Hypothalamus (tissue), 51 donors: ENCODE measurements at places on chromosomes 6 and 20.

DNA sequence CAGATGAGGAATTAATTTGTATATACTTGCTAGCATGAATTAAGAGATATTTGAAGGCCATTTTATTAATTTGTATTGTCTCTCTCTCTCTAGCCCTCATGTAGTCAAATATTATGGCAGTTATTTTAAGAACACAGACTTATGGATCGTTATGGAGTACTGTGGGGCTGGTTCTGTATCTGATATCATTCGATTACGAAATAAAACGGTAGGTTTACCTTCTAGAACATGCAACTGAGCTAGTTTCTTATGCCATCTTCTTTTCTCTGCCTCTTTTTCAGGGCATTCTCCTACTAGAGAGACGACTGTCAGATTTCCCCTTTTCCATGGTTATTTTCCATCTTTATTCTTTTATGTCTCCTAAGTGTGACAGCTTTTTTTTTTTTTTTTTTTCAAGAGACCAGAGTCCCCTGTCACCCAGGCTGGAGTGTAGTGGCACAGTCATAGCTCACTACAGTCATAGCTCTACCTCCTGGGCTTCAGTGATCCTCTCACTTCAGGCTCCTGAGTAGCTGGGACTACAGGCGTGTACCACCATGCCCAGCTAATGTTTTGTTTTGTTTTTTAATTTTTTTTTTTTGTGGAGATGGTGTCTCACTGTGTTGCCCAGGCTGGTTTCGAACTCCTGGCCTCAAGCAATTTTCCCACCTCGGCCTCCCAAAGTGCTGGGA is 15.6 kb downstream of the STK4 start:
- no peak for DNase-seq

- DNase-seq, result no peak
Observed at GRCh38 chr6:110617057-110617456, 140.6 kb upstream of the SLC22A16 start.

GRCh38 chr6:164502833-164503232 is 806.6 kb downstream of the C6orf118 start:
- DNase-seq, result no peak

DNA sequence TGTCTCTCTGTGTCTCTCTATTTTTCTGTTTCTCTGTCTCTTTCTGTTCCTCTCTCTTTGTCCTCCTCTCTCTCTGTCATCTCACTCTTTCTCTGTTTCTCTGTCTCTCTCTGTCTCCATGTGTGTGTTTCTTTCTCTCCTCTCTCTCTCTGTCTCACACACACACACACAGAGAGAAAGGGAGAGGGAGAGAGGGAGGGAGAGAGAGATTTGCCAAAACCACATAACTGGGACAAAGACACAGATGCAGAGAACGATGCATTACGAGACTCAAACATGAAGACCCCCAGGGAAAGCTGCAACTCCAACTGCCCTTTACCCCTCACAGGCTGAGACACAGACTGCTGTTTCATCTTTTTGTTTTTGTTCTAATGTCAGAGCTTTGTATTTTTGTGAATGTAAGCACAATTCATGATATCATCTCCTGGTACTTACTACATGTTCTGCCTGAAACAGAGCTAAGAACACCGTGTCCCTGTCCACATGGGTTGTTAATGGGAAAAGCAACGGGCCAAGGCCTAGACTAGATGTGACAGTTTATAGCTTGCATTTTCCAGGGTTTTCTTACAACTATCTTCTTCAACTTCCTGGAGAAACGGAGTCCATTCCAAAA is 177.1 kb upstream of the ARID1B start:
- no peak for DNase-seq

GRCh38 chr6:91720324-91720723 is 1133.5 kb upstream of the MAP3K7 start:
- DNase-seq, result no peak

DNA sequence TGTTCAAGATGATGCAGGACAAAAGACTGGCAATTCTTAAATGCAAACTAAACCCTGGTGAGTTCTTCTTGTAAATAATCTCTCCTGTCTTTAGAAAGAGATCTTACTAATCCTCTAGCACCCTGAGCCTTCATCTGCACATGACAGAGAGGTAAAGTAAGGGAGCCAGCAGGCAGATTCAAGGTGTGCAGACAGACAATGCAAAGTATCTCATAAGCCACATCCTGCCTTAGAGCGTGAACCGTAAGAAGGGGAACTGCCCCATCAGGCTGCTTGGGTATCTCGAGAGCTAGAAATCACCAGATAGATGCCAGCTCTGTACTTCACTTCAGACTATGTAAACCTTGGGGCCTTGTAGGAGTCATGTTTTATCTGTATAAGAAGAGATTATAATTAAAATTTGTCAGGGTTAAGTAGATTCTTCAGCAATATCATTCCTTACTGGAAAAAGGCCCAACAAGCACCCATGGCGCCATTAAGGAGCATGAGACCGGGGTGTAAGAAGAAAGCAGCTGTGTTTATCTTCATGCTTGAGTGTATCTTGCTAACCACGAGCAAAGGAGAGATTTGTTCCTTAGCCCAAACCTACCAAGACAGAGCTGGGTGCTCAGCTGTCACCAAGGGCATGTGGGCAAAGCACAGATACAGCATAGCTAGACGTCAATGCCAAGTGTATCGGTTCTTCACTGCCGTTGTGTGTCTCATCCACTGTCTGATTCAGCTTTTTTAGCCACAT is 24.4 kb downstream of the CNR1 start:
- DNase-seq, result no peak
